ENCODE measurements at places on chromosomes 1 and 21.

DNA sequence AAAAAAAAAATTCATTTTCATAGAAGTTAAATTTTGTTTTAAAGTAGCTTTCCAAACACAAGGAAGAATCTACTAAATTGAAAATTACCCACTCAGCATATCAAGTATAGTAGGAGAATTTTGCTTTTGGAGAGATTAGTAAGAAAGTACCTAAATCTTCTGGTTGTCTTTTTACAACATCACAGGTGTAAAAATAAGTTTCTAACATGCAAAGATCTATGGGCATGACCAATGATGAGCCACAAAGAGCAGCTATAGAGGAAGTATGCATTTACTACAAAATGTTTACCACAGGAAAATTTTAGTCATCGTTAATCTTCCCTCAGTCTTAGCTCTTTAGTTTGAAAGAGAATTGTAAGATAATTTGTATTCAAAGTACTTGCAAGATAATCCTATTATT is 28.1 kb downstream of the ANGPTL3 start:
- DNase-seq: peak; percentile 24

- no peak for DNase-seq
These were observed 32.9 kb downstream of the MFSD2A start for GRCh38 chr1:39987869-39988268.

GRCh38 chr1:184966989-184967388 is 7.3 kb downstream of the NIBAN1 start:
- DNase-seq: no peak

- no peak for DNase-seq
These were observed 3.6 kb downstream of the L1TD1 start for GRCh38 chr1:62198069-62198780.

DNA sequence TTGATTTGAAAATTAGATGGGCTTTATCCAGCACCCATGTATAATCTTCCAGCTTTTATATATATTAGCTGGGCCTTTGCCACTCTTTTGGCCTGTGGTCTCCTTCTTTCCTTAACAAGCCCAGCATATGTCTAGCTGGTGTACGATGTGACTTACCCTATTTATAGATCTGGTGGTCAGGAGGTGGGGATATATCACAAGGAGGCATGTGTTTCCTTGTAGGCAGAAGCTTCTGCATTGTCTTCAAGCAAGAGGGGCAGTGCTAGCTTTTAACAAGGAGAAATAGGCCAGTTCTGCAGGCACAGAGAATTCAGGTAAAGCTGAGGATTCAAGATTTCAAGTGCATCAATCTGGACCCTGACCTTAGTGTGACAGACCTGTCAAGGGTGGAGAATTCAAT is 38.0 kb upstream of the DNASE2B start:
- DNase-seq: no peak
